Activated CD8-positive, alpha-beta T cell treated with anti-CD3 and anti-CD28 coated beads, Interleukin-2, amount 10 ng/mL, durations not matched to agents 7 days and 5 days (primary cell): ENCODE measurements at places on chromosomes 1 and 21.

DNA sequence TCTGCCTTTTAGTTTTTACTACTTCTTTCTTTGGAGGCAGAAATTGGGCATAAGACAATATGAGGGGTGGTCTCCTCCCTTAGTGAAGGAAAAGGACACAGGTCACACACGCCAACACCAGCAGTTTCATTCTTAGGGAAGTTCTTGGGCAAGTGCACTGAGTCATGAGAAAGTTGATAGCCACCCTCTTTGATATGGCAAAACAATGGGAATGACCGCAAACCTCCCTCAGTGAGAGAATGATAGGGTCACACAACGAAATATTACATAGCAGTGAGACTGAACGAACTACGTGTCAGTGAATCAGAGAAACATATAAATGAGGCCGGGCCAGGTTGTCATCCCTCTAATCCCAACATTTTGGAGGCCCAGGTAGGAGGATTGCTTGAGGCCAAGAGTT, 20.0 kb downstream of the IL6R start:
- no peak for DNase-seq

DNA sequence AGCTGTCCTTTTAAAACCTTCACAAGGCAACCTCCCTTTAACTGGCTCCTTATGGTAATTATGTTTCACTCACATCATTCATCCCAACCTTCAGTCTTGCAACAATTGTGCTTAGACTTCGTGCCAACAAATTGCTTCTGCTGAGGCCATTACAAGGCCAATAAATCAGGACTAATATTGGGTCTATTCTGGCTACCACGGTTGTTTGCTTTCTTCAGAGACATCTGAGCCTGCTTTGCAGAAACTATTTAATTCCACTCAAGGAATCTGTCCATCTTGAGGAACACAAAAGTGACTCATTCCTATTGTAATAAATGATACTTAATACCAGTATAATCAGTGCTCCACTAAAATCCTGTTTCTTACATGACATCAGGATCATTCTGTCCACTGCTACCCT, 2.6 kb upstream of the GSTM4 start:
- no peak for DNase-seq

DNA sequence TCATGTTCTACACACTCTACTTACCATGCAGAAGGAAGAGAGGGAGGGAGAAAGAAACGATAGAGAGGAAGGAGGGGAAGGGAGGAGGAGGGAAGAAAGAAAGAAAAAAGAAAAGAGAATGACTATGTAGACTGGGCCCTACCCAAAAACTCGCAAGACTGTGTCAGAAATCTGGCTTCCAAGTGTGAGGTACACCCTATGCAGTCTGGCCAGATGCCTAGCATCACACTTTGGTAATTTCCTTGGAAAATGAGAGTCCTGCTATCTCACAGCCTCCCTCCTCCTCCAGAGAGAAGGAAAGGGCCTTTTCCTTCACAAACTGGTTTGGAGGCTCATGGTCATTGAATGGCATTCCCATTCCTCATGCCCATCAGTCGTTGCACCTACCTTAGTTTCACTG, 86.4 kb upstream of the LRRC8D start:
- no peak for DNase-seq

GRCh38 chr1:223772771-223773160, 60.4 kb downstream of the CAPN2 start:
- DNase-seq: no peak

DNA sequence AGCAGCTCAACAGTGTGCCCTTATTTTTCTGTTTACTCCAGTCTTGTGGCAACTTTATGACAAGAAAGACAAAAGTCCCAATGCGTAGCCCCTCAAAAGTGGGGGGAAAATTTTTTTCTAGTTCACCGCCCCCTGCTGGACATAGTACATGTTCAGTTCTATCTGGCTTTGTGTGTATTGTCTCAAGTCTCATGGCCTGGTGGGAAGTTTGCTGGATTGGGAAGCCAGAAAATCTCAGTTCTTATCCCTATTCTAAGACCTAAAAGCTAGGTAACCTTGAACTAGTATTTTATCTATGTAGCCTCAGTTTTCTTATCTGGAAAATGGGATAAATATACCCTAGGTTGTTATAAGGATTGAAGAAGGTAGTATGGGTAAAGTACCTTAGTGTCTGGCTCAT, 55.8 kb upstream of the LDLRAP1 start:
- DNase-seq: peak; percentile 51

DNA sequence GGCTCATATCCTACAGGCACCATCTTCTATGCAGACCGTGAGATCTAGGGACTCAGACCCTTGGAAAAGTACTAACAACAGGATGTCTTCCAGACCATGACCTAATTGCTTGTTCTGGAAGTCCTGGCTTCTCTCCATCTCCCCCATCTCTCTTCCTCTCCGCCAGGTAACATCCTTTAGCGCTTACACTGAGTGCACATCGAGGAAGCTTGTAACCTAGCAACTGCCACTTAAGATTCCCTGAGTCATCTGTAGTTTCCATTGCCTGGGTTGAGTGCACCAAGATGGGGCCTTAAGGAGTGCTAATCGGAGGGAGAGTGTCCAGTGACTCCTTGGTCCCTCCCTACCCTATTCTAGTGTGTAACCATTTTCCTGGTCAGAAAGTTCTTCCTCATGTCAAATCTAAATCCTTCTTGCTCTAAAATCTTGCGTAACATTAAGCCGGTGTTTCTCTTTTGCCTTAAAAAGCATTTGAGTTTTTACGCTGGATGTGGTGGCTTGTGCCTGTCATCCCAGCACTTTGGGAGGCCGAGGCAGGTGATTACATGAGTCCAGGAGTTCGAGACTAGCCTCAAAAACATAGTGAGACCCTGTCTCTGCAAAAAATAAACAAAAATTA, 9.7 kb downstream of the KLHDC8A start:
- no peak for DNase-seq

DNA sequence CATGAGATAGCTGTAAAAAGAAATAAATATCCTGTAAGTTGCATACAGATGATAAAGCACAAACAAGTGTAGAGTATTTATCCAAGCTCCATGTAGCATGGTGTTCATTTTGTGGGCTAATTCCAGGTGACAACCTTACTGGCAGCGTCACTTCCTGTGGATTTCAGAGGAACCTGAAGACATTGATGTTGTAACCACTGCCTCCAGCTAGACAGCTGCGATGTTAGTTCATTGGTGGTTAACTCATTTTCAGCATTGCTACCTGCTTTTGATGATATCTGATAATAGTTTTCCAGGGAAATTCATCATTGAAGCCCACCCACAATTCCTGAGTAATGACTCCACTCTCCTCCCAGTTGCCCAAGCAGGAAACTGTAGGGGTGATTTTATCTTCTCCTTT, 3.0 kb downstream of the HSD3B1 start:
- DNase-seq: no peak

DNA sequence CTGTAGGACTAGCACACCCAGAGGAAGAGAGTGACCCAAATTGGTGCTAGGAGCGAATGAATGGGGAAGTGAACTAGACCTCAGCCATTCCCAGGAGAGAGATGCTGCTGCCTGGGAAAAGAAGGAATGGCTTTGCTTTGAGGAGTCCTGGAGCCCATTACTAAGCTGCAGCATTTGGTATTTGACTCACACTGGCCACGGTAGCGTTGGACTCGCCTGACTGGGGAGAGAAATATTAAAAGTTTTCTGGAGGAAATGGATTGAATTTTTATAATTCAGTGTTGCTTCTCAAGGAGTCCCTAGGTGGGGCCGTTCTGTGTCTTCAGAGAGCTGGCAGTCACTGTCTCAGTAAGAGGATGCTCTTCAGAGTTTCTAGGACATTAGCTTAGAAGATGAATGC, 40.2 kb downstream of the PIK3CD start:
- no peak for DNase-seq

DNA sequence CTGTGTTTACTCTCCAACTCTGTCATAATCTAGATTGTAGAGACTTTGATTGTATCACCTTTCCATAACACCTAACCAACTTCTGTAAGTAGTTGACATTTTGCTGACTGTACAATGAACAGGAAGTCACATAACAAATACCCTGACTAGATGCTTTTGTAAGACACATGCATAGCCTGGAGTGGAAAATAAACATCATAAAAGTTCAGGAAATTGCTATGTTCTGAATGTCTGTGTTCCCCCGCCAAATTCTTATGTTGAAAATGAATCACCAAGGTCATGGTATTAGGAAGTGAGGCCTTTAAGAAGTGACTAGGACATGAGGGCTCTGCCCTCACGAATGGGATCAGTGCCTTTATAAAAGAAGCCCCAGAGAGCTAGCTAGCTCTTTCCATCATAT, 40.4 kb upstream of the ZSWIM5 start:
- DNase-seq: no peak

DNA sequence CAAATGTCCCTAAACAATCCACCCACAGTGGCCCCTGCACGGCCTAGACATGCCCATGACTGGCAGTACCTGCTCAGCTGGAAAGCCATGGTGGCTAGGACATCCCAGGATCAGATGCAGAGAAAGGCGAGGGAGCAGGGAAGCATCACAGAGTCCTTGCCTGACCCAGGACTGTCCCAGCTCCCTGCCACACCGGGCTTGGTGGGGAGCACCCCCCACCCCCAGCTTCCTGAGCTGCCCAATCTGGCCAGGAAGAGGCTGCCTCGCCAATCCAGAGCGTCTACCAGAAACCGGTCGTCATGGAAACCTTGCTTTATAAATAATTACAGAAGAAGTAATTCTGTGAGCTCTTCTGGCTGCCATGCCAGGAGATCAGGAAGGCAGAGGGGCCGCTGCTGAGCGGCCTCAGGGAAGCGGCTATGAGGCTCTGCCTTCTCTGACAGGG, 34.8 kb downstream of the ACOT7 start:
- DNase-seq: peak; percentile 69

GRCh38 chr1:158691907-158692306, 5.4 kb upstream of the SPTA1 start:
- no peak for DNase-seq

GRCh38 chr21:45996311-45997204, 15.0 kb downstream of the COL6A1 start:
- DNase-seq: no peak

DNA sequence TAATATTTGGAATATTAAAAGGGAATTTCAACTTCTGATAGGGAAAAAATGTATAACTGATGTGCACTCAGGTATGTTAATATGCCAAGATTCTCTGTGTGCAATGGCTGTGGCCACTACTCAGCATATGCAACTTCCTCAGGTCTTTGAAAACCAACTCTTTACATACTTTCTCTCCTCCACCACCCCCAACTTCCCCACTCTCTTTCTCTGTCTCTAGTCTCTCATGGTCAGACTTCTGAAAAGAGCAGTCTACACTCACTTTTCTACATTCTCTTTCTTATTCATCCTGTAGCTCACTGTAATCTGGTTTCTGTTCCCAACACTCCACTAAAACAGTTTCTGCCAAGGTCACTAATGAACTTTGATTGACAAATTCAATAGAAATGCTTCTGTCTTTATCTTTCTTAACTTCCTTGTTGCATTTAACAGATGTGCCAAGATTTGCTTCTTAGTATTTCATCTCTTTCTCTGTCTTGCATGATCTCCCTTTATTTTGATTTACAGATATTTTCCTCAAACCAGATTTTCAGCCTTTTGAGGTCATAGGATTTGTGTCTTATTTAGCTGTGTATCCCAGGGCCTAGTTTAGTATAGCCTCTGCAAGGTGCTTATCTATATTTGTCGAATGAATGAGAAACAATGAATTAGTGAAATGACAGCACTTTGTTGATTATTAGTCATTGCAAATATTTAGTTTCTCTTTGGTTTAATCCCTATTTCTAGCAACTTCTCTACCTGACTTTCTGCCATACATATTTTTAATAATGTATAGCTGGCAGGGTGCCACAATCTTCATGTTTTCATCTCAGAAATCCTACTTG, 168.9 kb downstream of the LMO4 start:
- no peak for DNase-seq

- no peak for DNase-seq
Measured at GRCh38 chr1:905071-905749, 18.5 kb upstream of the SAMD11 start.

GRCh38 chr1:165924117-165924516, 96.7 kb downstream of the UCK2 start:
- DNase-seq: no peak

DNA sequence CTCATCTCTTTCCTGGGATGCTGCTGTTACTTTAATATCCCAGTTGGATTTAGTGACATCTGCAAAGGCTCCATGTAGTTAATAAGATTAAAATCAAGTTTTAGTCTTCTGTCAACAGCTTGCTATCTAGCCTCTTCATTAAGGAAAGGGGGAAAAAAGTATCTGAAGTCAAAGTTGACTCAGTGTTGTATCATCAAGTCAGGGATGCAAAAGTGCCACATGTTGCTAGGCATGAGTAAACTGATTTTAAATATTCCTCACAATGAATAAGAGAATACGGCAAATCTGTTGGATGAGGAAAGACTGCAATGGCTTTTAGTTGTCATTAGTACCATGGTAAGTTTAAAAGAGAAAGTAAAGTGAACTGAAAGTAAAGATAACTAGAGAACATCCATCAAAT, 383.2 kb upstream of the ZRANB2 start:
- DNase-seq: no peak

DNA sequence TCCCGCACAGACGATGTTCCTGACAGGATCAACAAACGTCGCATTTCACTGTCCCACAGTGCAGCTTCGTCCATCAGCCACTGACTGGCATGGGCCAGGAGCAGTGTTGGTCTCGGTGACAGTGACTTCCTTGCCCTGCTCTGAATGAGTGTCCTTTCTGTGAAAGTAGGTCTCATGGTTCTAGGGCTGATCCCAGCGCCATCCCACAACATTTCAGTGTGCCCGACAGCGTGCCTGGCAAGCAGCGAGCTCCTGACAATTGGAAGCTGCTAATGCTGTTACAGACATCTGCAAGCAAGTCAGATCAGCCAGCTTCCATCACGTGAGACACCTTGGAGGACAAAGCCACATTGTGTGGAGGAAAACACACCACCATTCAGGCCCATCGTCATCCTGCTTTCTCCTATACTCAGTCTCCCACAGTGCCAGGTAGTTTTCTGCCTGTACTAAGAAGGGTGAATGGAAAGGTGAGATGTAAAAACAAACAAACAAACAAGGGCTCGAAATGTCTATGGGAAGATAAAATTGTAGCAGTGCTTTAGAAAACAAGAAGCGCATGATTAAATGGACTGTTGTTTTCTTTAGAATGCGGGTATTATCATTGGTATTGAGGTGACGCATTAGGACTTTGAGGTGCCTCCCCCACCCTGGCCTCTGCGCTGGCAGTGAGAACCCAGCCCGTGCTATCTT, 21.9 kb downstream of the ERRFI1 start:
- DNase-seq: no peak

GRCh38 chr1:62128745-62129144, 65.9 kb upstream of the L1TD1 start:
- DNase-seq: no peak
